ENCODE measurements at places on chromosomes 13 and 19. TPM values are rescaled to one million over a fixed set of nuclear protein-coding genes. Genes with fewer than 3 reads are reported as not detected.

The FIZ1 gene
- 3.7 TPM for polyA plus RNA-seq

The KMT2B gene
- polyA plus RNA-seq: 14.2 TPM

The CYP2F1 gene
- not detected for polyA plus RNA-seq

The ACP5 gene
- polyA plus RNA-seq: 24.4 TPM

The PTH2 gene
- not detected for polyA plus RNA-seq

The C1QTNF9B gene
- not detected for polyA plus RNA-seq

The PRRG2 gene
- polyA plus RNA-seq: 7.0 TPM

The KCTD15 gene
- 31.5 TPM for polyA plus RNA-seq

The CLEC4G gene
- not detected for polyA plus RNA-seq

The ALOX5AP gene
- polyA plus RNA-seq: 0.19 TPM

The BRME1 gene
- 2.2 TPM for polyA plus RNA-seq

The ZNF112 gene
- polyA plus RNA-seq: 0.90 TPM

The PRTN3 gene
- not detected for polyA plus RNA-seq

The TUBB4A gene
- polyA plus RNA-seq: 0.09 TPM

The DCAF15 gene
- 34.4 TPM for polyA plus RNA-seq

The HSH2D gene
- 0.03 TPM for polyA plus RNA-seq

The PNMA8B gene
- 0.01 TPM for polyA plus RNA-seq

The APOC1 gene
- 11.9 TPM for polyA plus RNA-seq

The CACNG6 gene
- not detected for polyA plus RNA-seq

The ZNF98 gene
- polyA plus RNA-seq: not detected

The CYSLTR2 gene
- not detected for polyA plus RNA-seq
